NCI-H1436 treated with DMSO at 0.1 percent for 48 hours (cell line): ENCODE measurements at places on chromosomes 16 and 17.

GRCh38 chr17:32904891-32905290 is 23.1 kb upstream of the TMEM98 start:
- DNase-seq, result no peak

DNA sequence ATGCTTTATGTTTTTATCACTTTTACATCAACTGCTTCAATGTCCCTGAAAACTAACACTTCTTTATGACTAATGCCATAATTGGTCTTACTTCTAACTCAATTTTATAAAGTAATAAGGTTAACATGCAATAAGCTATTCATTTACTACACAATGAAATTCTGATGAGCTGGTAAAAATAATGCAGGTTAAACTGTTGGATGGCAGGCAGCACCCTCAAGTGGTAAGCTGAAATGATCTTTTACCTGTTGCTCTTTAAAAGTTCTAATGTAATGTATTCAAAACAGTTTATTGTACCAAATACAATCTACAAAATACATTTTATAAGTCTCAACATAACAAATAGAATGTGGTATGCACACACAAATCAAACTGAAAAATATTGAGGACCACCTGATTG is 1280.3 kb downstream of the CDH8 start:
- DNase-seq, result no peak

- no peak for DNase-seq
These were observed 6.1 kb downstream of the CMTM1 start for GRCh38 chr16:66572356-66572755.

DNA sequence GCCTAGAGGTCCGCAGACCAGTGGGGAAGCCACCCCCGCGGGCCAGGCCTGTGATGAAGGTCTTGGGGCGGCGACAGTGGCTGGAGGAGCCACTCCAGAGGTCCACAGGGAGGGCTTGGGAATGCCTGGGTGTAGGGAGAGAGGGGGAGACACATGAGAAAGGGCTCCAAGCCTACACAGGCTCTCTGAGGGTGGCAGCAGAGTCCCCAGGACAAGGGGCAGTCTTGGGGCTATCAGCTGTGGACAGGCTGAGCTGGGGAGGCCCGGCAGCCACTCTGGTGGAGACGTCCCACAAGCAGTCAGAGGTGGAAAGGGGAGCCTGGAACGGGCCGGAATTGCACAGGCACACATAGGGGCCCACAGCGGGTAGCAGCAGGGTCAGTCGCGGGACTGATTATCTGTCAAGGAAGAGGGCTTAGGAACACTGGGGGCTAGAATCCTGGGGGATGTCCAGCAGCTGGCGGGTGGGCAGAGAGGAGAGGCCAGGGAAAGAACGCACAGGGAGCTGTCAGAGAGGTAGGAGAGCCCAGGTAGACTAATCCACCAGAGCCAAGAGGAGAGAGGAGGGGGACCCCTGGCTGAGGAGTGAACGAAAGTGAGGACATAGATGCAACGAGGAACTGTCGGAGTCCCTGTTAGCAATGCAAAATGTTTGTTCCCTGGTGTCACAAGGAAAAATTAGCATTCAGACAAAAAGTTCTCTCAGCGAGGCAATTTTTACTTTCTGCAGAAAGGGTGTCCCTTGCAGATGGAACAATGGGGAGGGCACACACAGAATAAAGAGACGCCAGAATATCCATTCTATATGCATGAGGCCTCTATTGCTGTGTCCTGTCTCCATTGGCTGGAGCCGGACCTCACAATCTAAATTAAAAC is 93.9 kb upstream of the DNAH17 start:
- DNase-seq, result no peak

GRCh38 chr16:76741623-76742022 is 449.4 kb upstream of the MON1B start:
- no peak for DNase-seq

DNA sequence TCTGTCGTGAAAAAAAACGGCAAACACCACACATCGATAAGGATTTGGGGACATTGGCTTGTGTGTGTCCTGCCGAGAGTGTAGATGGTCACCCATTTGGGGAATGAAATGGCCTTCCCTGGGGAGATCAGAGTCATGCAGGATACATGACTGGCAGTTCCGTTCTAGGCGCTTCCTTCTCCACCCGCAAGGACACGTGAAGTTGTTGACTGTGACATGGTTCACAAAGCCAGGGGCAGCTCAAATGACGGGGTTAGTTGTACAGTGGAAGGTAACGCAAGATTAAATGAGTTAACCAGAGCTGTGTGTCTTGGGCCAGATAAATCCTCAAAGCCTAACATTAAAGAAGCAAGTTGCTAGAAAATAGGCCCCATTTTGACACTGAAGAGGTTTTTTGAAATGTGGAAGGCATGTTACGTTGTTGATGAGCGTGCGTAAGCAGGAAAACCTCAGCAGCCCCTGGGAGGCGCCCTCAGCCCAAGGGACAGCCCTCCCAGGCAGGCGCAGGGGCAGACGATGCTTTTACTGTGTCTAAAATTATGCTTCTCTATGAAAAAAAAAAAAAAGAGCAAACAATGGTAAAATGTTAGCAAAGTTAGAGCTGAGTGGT is 35.9 kb upstream of the CHMP6 start:
- DNase-seq, result no peak

DNA sequence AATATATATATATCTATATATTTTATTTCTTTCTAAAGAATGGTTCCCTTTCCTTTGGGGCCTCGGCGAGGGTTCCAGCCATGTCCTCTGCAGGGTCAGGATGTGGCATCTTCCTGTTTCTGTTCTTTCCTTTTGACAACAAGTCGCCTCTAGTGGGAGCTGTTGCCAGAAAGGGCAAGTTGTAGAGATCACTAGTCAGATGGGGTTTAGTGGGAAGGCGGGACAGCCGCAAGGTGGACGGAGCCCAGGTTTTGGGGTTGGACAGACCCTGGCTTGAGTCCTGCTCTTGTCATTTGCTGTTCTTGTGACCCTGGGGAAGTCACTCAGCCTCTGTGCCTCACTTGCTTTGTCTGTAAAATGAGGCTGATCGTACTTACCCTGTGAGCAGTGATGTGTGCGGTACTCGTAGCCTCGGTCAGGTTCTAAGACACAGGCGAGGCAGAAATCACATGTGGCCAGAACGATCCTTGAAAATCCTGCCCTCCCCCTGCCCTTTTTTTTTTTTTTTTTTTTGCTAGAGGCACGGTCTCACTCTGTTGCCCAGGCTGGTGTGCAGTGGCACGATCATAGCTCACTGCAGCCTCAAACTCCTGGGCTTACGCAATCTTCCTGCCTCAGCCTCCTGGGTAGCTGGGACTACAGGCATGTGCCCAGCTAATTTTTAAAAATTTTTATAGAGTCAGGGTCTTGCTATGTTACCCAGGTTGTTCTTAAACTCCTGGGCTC is 80.1 kb downstream of the ABCC6 start:
- no peak for DNase-seq

- DNase-seq, result no peak
These were observed 1.9 kb upstream of the NFAT5 start for GRCh38 chr16:69563605-69564580.

DNA sequence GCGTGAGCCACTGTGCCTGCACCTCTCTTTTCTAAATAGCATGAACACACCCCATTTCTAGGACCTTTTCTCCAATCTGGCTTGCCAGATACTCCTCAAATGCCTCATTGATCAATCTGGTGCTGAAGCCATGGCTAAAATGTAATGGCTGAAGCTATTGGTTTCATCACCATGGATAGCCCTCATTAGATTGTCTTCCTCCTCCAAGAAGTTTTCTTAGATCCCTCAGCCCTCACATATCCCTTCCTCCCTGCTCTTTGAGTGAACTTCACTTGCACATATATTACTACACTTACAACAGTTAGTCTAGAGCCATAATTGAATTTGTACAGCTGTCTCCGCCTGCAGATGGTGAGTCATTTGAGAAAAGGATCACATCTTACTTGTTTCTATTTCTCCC is 77.9 kb upstream of the TOX3 start:
- no peak for DNase-seq

DNA sequence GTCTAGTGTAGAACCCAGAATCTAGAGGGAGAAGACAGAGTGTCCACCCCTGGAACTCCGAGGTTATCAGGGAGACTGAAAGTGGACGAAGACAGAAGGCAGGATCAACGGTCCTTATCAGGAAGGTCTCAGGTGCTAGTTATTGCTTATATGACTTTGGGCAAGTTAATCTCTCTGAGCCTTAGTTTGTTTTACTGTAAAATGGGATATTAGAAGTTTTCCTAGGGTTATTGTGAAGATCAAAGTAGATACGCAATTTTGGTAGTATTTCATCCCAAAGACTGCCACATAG is 1.2 kb downstream of the RNF167 start:
- DNase-seq, result no peak

DNA sequence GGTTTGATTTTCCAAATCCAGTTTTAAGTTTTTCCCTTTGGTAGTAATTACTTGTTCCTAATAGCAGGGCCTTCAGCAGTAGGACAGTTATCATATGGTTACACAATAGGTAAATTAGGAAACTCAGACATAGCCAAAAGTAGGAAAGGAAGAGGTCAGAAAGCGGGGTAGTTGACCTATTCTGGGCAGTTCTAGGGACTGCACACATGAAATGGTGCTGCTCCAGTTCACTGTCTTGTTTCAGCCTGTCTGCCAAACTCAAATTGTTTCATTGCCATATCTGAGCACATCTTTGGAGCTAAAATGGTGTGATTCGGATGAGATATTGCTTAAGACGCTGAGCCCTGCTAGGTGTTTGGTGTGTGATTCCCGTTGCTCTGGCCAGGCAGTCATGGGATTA is 56.7 kb downstream of the TANGO6 start:
- DNase-seq, result no peak
